ENCODE measurements at places on chromosomes 11 and 22.

- H3K36me3 ChIP-seq: no peaks in the 10 kb centered on the region
- no peak for DNase-seq
- H3K4me1 ChIP-seq: no peaks in the 10 kb centered on the region
- no peak overlapping the region for H3K27ac ChIP-seq
- H3K27me3 ChIP-seq: no peaks in the 10 kb centered on the region
These were observed 214.1 kb downstream of the FAM76B start for GRCh38 chr11:95575517-95575916.

DNA sequence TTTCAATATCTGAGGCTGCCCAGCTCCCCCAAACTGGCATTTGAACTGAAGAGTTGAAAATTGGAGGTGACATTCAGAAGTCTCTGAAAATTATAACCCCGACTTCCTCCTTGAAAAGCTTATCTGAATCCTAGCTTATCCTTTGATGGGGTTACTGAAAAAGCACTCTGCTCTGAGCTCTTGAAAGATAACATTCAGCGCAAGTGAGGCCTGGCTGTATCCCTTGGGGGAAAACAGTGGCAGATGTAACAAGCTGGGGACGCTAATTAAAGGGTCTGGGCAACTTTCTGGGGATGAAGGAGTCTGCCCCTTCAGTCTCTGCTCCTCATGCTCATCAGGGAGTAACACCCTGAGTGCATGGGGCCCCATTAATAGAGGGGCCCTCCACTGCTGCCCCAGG, 402.0 kb upstream of the CADM1 start:
- H3K27ac ChIP-seq: no peak overlapping the region
- H3K4me1 ChIP-seq: no peaks in the 10 kb centered on the region
- H3K4me3 ChIP-seq: no peak overlapping the region

GRCh38 chr11:1574238-1574932, 2.3 kb upstream of the DUSP8 start:
- H3K4me3 ChIP-seq: peak overlapping the region; percentile 59
- H3K27me3 ChIP-seq: no peaks in the 10 kb centered on the region
- H3K36me3 ChIP-seq: no peaks in the 10 kb centered on the region
- H3K4me1 ChIP-seq: peaks cover 2% of the 10 kb centered on the region
- H3K27ac ChIP-seq: peak overlapping the region; percentile 87

GRCh38 chr22:19940536-19941364, 822 bp upstream of the COMT start:
- DNase-seq: no peak
- H3K27ac ChIP-seq: peak overlapping the region; percentile 81
- no peaks in the 10 kb centered on the region for H3K27me3 ChIP-seq
- no peaks in the 10 kb centered on the region for H3K4me1 ChIP-seq
- no peaks in the 10 kb centered on the region for H3K36me3 ChIP-seq
- peak overlapping the region; percentile 74 for H3K4me3 ChIP-seq

GRCh38 chr11:45501392-45502225, 163.8 kb downstream of the CHST1 start:
- DNase-seq: no peak
- no peaks in the 10 kb centered on the region for H3K27me3 ChIP-seq
- no peaks in the 10 kb centered on the region for H3K4me1 ChIP-seq
- no peaks in the 10 kb centered on the region for H3K36me3 ChIP-seq
- H3K27ac ChIP-seq: no peak overlapping the region

- H3K4me1 ChIP-seq: no peaks in the 10 kb centered on the region
- no peaks in the 10 kb centered on the region for H3K27me3 ChIP-seq
- H3K4me3 ChIP-seq: no peak overlapping the region
- no peak for DNase-seq
- H3K36me3 ChIP-seq: no peaks in the 10 kb centered on the region
- H3K27ac ChIP-seq: no peak overlapping the region
These were observed 76.9 kb upstream of the API5 start for GRCh38 chr11:43234881-43235280.

DNA sequence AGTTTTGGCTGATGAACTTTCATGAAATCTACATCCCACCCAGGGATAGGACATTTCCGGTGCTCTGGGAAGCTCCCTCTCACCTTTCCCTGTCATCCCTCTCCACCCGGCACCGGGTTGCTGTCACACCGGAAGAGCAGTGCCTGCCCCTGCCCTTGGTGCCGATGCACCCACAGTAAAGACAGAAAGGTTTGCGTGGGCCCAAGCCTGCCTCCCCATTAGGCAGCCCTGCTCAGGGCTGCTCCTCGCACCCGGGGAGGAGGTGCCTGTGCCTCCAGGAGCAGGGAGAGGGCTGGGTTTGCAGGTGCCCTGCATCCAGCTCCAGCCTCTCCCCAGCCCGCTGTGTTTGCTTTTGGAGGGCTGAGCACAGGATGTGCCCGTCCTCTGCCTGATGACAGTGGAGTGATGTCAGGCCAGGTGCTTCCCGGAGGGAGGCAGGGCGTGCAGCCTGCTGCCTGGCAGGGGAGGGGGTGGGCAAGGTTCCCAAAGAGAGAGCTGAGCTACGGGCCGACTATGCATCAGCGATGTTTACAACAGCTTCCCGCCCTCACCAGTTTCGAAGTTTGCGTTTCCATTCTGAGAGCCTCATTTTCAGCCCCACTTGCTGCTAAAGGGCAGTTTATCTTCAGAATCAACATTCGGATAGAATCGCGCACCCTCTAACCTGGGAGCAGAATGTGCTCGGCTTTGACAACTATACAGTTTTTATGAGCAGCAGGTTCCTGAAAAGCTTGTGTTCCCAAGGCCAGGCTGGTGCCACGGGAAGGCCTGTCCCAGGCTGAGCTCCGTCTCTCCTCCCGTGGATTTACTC, 83.2 kb upstream of the CLDN5 start:
- no peaks in the 10 kb centered on the region for H3K36me3 ChIP-seq
- peaks cover 4% of the 10 kb centered on the region for H3K27me3 ChIP-seq
- DNase-seq: no peak
- no peak overlapping the region for H3K4me3 ChIP-seq
- H3K27ac ChIP-seq: no peak overlapping the region

- H3K27ac ChIP-seq: no peak overlapping the region
- H3K36me3 ChIP-seq: peaks cover 5% of the 10 kb centered on the region
- H3K4me3 ChIP-seq: no peak overlapping the region
- DNase-seq: no peak
- no peaks in the 10 kb centered on the region for H3K27me3 ChIP-seq
These were observed 36.7 kb downstream of the APLP2 start for GRCh38 chr11:130106381-130106780.

DNA sequence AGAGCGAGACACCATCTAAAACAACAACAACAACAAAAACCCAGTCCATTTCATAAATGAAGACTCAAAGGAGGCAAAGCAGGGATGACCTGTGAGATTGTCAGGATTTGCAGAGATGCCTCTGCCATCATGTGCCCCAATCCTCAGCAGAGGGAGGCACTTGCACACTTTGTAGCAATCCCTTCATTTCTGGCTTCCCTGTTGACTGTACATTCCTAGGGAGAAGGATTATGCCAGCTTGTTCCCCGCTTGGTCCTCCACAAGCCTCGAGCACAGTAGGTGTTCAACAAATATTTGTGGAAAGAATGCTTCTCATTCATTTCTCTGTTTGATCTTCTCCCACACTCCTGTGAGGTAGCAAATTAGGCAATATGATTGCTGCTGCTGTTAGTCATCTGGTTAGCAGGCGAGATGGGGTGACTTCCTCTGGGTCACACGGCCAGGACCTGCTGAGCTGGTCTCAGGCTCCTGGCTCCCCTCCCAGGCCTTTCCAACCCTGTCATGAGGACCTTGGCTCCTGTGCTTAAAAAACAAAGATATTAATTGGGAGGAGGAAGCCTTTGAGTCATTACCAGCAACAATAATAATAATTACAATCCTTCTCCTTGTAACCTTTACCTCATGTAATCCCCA, 34.1 kb downstream of the LIF start:
- H3K36me3 ChIP-seq: no peaks in the 10 kb centered on the region
- H3K27ac ChIP-seq: peak overlapping the region; percentile 12
- DNase-seq: no peak
- H3K4me3 ChIP-seq: no peak overlapping the region
- no peaks in the 10 kb centered on the region for H3K27me3 ChIP-seq

- H3K27ac ChIP-seq: peak overlapping the region; percentile 84
- peak overlapping the region; percentile 36 for H3K4me3 ChIP-seq
- H3K36me3 ChIP-seq: peaks cover 4% of the 10 kb centered on the region
- H3K4me1 ChIP-seq: peaks cover 37% of the 10 kb centered on the region
- no peaks in the 10 kb centered on the region for H3K27me3 ChIP-seq
- peak; percentile 71 for DNase-seq
These were observed 4.3 kb downstream of the GRK2 start for GRCh38 chr11:67270256-67271204.

All from colonic mucosa (tissue), 4 donors.